ENCODE measurements at places on chromosomes 11 and 22.

GRCh38 chr22:49721211-49721763 is 106.4 kb downstream of the BRD1 start:
- DNase-seq: no peak

- DNase-seq: no peak
Observed at GRCh38 chr11:44120169-44120568, 24.7 kb downstream of the EXT2 start.

- no peak for DNase-seq
Observed at GRCh38 chr11:41457216-41458014, 2.0 kb downstream of the LRRC4C start.

- no peak for DNase-seq
Observed at GRCh38 chr11:86587264-86588193, 84.9 kb downstream of the ME3 start.

- DNase-seq: no peak
Observed at GRCh38 chr11:13965337-13965736, 2.8 kb downstream of the SPON1 start.

- DNase-seq: no peak
Observed at GRCh38 chr11:1573903-1574237, 1.8 kb upstream of the DUSP8 start.

DNA sequence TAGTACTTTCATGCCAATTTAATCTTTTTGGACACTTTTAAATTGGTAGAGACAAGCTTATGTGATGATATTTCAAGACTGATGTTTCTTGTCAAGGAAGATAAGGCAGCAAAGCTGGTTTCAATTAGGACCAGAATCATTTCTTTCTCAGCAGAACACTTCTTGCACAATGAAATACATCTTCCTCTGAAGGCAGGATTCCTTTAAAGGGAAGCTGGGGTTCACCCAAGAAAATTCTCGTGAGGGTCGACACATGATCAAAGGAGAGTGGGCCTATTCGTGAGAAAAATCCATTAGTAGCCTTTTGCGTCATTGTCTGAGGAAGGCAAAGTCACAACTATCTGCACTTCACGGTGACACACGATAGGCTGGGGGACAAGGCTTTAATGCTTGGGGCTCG is 17.6 kb downstream of the TTC12 start:
- no peak for DNase-seq

DNA sequence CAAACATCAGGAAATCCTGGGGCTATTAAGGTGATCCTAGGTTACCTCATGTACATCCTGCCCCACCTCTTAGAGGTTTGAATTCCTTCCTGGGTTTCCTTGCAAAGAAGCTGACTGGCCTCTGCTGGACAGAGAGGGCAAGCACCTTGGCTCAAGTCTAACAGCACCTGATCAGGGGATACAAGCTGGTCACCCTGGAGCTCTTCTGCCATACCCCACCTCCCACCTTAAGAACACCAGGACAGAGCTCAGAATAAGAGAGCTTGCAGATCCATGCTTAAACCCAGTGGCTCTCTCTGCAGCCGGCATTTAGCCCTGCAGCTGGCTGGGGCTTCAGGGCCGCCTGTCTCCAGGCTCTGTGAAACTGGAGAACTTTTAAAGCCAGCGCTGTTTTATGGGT is 386.6 kb upstream of the NARS2 start:
- peak; percentile 11 for DNase-seq
